CD4-positive, CD25-positive, alpha-beta regulatory T cell (primary cell): ENCODE measurements at places on chromosomes 12 and 14. TPM values are rescaled to one million over a fixed set of nuclear protein-coding genes. Genes with fewer than 3 reads are reported as not detected.

DNA sequence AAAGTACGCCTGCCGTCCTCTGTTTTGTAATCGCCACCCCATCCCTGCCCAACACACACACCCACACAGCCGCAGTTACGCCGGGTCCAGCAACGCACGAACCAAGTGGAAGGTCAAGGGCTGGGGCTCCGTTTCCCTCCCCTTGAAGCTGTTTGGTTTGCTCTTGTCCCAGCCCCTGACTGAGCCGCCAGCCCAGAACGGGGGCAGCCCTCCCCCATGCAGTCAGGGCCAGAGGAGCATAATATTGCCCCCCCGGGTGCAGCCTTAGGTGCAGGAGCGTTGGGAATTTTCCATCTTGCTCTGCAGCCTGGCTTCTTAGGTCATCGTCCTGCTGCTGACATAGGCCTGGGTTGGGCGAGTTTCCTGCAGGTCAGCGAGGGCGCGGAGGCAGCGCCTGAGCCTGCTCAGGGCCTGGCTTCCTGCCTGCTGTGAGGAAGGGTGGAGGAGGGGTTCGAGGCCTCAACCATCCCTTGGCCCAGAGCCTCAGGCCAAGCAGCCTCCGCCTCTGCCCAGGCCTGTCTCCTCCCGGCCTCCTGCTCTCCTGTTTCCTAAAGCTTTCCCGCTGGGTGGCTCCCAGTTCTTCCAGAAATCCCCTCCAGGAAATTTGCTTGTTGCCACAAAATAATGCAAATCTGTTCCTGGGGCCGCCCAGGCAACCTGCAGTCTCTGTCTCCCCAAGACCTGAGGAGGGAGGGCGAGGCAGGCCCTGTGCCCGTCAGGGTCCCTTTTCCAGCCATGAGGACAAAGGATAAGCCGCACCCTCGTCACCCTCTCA is 44.5 kb downstream of the PSMA6 start:
- DNase-seq = no peak

DNA sequence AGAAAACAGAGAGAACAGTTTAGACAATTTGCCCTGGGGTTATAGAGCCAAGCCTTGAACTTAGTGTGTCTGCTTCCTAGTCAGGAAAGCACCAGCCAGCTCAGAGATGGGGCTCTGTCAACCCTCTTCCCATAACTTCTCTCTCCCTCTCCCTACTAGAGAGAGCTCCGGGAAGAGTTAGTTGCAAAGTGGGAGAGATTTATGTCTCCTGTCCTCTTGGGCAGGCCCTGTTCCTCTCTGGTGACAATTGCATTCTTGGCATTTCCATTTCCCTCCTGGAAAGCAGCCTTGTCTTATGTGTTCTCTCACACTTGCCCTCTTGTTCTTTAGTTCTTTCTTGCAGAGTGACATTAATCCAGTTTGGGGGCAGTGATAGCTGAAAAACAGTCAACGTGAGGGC is 42.1 kb upstream of the TUNAR start:
- DNase-seq = no peak

The CLEC4D gene
- not detected for total RNA-seq

The MUCL1 gene
- not detected for total RNA-seq
